ENCODE measurements at places on chromosomes 13 and 19.

GRCh38 chr13:110379905-110380341 is 72.8 kb downstream of the COL4A2 start:
- DNase-seq = no peak

GRCh38 chr13:112320303-112320702 is 55.9 kb upstream of the SPACA7 start:
- no peak for DNase-seq

DNA sequence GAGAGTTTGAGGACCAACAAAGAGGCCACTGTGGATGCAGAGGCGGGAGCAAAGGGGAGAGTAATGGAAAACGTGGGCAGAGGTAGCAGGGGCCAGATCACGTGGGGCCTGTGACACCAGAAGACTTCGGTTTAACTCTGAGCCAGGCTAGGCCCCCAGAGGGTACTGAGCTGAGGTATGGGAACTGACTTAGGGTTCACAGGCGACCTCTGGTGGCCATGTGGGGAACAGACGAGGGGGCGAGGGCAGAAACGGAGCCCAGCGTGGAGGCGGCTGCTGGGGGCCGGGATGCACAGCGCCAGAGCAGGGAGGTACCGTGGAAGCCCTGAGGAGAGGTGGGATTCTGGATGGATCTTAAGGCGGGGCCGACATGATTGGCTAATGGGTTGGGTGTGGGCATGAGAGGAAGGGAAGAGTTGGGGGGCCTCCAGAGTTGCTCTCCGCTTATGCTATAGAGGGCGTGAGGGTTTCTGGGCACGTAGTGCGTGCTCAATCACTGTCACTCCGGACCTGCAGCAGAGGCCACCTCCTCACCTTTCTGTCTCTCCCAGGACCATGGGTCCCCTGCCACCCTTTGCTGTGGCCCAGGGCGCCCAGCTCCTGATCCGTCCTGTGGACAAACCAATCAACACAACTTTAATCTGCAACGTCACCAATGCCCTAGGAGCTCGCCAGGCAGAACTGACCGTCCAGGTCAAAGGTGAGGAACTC is 13.7 kb downstream of the PVR start:
- DNase-seq = peak; percentile 24

- no peak for DNase-seq
Measured at GRCh38 chr19:271856-272255, 19.3 kb downstream of the PLPP2 start.

GRCh38 chr13:97339988-97340749 is 93.8 kb upstream of the RAP2A start:
- no peak for DNase-seq

- DNase-seq = no peak
Measured at GRCh38 chr13:49369866-49370265, 74.0 kb downstream of the CAB39L start.

- DNase-seq = no peak
Measured at GRCh38 chr19:2575734-2576481, 100.0 kb downstream of the GADD45B start.
